Astrocyte (in vitro differentiated cells and primary cell): ENCODE measurements at places on chromosomes 5 and 9.

GRCh38 chr5:127311349-127311748, 20.8 kb downstream of the MEGF10 start:
- DNase-seq, result no peak
- H3K4me3 ChIP-seq, result no peak overlapping the region
- peaks cover 9% of the 10 kb centered on the region for H3K4me1 ChIP-seq
- H3K27ac ChIP-seq, result no peak overlapping the region

- H3K27me3 ChIP-seq, result no peaks in the 10 kb centered on the region
- DNase-seq, result no peak
- H3K4me1 ChIP-seq, result no peaks in the 10 kb centered on the region
- H3K4me3 ChIP-seq, result no peak overlapping the region
- no peaks in the 10 kb centered on the region for H3K36me3 ChIP-seq
Observed at GRCh38 chr5:13585324-13585723, 359.2 kb downstream of the DNAH5 start.

DNA sequence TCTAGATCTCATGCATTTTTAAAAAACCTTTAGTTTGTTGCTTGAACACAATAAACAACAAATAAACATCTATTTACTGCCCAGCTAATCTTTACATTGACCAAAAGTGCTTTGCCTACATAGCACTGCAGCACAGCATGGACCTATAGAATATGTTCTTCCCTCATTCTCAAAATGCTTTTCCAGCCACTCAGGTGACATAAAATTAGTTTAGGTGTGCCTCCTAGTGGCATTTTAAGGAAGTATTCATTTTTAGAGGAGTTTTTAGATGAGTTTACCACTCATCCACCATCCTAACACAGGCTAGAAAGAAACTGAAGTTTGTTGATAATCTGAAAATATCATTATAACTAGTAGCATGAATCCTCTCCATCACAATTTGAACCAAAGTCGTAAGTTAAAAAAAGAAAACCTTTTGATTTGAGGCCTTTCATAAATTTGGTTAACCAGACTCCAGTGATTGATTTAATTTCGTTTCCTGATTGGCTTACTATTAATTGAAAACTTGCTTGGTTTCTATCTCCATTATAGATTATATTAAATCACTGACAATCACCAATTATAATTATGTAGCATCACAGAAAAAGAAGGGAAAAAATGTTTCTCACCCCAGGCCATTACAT, 12.6 kb downstream of the PLGRKT start:
- no peaks in the 10 kb centered on the region for H3K27me3 ChIP-seq
- H3K36me3 ChIP-seq, result no peaks in the 10 kb centered on the region
- no peak for DNase-seq
- H3K4me3 ChIP-seq, result no peak overlapping the region
- H3K27ac ChIP-seq, result no peak overlapping the region

DNA sequence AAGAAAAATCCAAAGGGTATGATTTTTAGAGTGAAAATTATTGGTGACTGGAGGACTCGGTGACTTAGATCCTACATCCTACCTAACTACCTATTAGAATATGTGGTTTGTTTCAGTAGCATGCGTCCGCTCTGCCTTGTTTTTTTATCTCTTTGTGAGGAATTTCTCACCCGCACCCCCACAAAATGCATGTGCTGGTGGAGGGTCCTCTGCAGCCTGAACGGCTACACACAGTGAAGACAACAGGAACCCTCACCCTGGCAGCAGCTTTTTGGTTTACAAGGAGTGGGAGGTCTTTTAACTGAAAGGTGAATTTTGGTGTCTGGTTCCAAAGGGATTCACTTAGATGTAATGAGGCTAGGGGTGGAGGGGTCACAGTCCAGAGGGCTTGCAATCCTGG, 115.5 kb downstream of the GNA14 start:
- no peaks in the 10 kb centered on the region for H3K27me3 ChIP-seq
- H3K4me3 ChIP-seq, result no peak overlapping the region
- no peaks in the 10 kb centered on the region for H3K36me3 ChIP-seq
- no peak overlapping the region for H3K27ac ChIP-seq

DNA sequence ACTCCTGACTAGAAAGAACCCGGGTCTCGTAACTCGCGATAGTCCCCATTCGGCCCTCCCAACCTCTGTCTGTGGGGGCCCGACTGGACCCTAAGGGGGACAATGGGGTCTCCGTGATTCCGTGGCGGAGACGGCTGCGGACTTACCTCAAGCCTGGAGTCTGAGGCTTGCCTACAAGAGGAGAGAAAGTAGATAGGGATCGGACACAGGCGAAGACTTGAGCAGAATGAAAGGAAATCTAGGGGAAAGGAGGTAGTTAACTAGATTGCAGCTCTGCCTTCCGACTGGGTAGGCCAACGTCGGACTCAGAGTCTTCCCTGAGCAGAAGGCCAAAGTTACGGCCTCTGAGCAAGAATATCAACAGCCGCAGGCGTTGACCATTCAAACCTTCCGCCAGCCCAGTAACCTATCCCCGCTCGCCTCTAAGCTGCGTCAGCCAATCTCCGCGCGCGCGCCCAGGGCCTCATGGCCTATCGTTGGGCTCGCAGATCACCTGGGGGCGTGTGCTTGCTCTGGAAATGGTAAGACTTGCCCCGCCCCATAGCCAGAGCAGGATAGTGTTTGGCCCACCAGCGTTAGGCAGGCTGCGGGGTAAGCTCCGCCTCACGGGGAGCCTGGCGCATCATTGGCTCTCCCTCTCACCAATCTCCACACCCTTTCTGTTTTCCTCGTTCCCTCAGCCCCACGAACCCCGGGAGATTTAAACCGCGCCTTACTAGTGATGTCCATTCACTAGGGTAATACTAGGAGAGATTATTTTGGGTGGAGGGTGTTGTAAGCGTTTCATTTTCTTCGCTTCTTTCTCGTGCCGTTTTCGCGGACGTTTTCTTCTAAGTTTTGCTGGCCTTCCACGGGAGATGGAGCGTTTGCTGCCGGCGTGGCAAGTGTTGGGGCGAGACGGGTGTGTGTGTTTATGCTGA, at the start of gene CDC25C:
TSS of gene CDC25C (minus strand) at position 356 of the 920 bp plus-strand sequence. CDS start 624 bp downstream, outside the sequence.
- H3K4me1 ChIP-seq, result no peaks in the 10 kb centered on the region
- H3K27ac ChIP-seq, result peak within 1 kb of the TSS; percentile 63
- peak within 1 kb of the TSS; percentile 72 for H3K4me3 ChIP-seq

GRCh38 chr5:108641596-108641995, 106.1 kb upstream of the FER start:
- no peak for DNase-seq
- H3K4me3 ChIP-seq, result no peak overlapping the region
- H3K27ac ChIP-seq, result no peak overlapping the region
- H3K36me3 ChIP-seq, result no peaks in the 10 kb centered on the region
- H3K4me1 ChIP-seq, result peaks cover 7% of the 10 kb centered on the region

GRCh38 chr9:90956026-90956810, 154.6 kb downstream of the SYK start:
- H3K4me3 ChIP-seq, result no peak overlapping the region
- H3K27ac ChIP-seq, result no peak overlapping the region
- H3K4me1 ChIP-seq, result no peaks in the 10 kb centered on the region
- no peaks in the 10 kb centered on the region for H3K36me3 ChIP-seq

DNA sequence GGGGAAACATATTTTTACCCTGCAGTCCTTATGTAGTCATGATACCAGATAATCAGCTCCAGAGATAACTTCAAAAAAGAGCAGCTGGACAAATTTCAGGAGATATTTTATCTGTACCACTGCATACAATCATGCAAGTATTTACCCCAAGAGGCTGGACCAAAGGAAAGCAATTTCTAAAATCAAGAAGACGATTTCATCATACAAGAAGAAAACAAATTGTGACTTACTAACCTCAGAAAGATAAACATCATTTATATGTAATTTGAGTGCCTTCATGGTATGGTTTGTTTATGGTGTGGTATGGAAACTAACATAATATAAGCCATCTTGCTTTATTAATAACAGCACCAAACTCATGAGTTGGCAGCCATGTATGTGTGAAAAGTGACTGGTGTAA, 603.6 kb downstream of the PSAT1 start:
- no peaks in the 10 kb centered on the region for H3K27me3 ChIP-seq
- no peak overlapping the region for H3K27ac ChIP-seq
- DNase-seq, result no peak
- no peaks in the 10 kb centered on the region for H3K4me1 ChIP-seq
- no peak overlapping the region for H3K4me3 ChIP-seq
- H3K36me3 ChIP-seq, result no peaks in the 10 kb centered on the region

DNA sequence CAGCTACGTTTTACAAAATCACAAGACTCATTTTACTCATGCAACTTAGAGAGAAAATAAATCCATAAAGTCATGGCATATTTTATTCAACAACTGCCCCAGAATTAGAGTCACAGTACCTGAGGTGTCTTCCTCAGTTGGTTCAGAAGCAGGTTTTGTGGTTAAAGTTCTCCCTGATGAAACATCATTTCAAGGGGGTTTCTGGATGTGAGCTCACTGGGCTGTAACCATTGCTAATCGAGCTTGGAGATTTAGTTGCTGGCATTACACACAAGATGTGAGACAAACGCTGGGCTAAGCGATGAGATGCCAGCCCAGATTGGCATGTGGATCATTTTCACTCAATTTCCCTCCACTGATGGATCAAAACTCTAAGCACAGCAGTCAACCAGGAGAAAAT, 131.3 kb downstream of the PRELID2 start:
- H3K4me1 ChIP-seq, result no peaks in the 10 kb centered on the region
- H3K27ac ChIP-seq, result no peak overlapping the region
- H3K4me3 ChIP-seq, result no peak overlapping the region
- H3K27me3 ChIP-seq, result no peaks in the 10 kb centered on the region
- H3K36me3 ChIP-seq, result no peaks in the 10 kb centered on the region
- no peak for DNase-seq

DNA sequence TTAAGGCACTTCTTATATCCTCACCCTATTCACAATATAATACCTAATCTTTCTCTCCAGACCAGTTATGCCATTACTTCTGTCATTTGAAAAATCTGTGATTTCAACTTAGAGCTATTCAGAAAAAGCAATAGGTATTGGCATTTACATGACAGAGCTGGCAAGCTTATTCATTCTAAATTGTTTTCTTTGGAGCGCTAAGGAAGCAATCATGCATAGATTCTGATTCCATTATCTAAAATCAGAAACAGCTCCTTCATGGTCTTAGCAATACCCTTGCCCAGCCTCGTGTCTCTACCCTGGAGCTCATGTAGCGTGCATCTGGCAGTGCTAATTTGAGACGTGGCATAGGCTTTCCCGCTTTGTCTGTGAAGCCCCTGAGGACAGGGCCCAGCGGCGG, 4.5 kb downstream of the SLC1A1 start:
- H3K27me3 ChIP-seq, result no peaks in the 10 kb centered on the region
- DNase-seq, result no peak
- H3K4me1 ChIP-seq, result peaks cover 5% of the 10 kb centered on the region
- H3K4me3 ChIP-seq, result no peak overlapping the region
- H3K36me3 ChIP-seq, result no peaks in the 10 kb centered on the region
- H3K27ac ChIP-seq, result no peak overlapping the region

DNA sequence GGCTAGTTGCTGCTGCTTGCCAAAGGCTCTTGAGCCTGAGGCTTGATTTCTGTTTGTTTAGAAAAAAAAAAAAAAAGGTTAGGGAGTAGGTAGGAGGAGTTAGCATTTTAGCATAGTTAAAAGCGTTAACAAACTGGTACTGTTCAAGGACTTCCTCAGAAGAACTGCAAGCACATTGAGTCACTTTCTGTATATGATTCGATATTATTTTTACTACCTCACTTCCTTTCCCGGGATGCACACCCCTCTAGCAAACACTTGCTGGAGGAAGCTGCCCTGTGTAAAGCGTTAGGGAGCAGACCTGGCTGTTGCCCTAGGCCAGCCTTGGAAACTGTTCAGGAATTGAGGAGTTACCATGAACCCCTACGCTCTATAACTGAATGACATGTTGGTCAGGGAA, 15.7 kb upstream of the CEP120 start:
- no peaks in the 10 kb centered on the region for H3K27me3 ChIP-seq
- no peak for DNase-seq
- H3K27ac ChIP-seq, result no peak overlapping the region
- no peak overlapping the region for H3K4me3 ChIP-seq
- H3K36me3 ChIP-seq, result no peaks in the 10 kb centered on the region
- no peaks in the 10 kb centered on the region for H3K4me1 ChIP-seq

- H3K4me3 ChIP-seq, result no peak overlapping the region
- no peak for DNase-seq
- H3K27me3 ChIP-seq, result no peaks in the 10 kb centered on the region
- no peaks in the 10 kb centered on the region for H3K4me1 ChIP-seq
- no peaks in the 10 kb centered on the region for H3K36me3 ChIP-seq
- H3K27ac ChIP-seq, result no peak overlapping the region
Observed at GRCh38 chr5:144179226-144179625, 8.6 kb downstream of the KCTD16 start.

DNA sequence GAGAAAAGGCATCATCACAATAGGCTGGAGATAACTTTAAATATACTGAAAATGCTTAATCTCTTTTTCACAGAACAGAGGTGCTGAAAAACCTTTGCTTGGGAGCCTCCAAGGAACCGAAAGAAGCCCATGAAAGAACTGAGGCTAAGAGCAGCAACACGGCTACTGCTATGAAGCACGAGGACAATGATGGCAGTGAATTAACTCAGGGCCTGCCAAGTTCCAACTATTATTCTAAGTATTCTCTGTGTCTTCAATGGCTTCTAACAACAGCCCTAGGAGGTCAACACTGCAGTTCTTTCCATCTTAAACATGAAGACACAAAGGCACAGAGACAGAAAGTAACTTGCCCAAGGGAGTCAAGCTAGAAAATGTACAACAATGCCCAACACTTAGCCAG, 293.0 kb upstream of the DAP start:
- no peaks in the 10 kb centered on the region for H3K4me1 ChIP-seq
- no peak overlapping the region for H3K27ac ChIP-seq
- H3K4me3 ChIP-seq, result no peak overlapping the region
- H3K27me3 ChIP-seq, result no peaks in the 10 kb centered on the region
- no peaks in the 10 kb centered on the region for H3K36me3 ChIP-seq

DNA sequence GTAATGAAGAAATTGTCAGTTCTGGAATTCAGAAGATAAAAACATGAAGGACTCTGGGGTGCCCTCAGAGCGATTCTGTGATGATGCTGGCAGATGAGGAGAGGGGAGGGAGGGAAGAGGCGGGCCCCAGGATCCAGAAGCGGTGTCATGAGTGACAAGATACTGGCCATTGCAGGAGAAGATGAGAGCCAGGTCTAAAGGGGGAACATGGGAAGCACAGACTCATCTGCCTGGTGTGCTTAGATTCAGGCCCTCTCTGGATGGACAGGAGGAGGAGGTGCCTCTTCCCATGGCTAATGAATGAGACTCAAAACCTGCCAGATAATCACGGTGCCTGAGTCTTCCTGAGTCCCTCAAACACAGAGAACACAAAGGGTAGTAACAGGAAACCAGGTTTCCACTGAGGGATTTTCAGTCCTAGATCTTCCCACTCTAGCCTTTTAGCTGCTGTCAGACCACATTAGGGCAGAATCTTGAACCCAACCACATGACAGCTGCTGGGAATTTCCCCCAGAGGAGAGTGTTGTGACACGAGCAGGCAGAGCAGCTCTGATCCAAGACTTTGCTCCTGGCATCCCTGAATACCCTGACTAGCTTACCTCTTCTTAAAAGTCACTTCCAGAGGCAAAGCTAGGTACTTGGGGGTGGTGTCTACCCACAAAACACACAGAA, 28.2 kb upstream of the HSPA9 start:
- DNase-seq, result no peak
- H3K4me1 ChIP-seq, result no peaks in the 10 kb centered on the region
- no peaks in the 10 kb centered on the region for H3K36me3 ChIP-seq
- no peak overlapping the region for H3K4me3 ChIP-seq
- peaks cover 25% of the 10 kb centered on the region for H3K27me3 ChIP-seq
